WTC11 (cell line): ENCODE measurements at places on chromosomes 4 and X. TPM values are rescaled to one million over a fixed set of nuclear protein-coding genes. Genes with fewer than 3 reads are reported as not detected.

The FAM184B gene
- 0.11 to 0.23 TPM (median 0.17 TPM) in 3 replicates for total RNA-seq

The C4orf50 gene
- total RNA-seq: 0.17 to 0.32 TPM (median 0.30 TPM) in 3 replicates

The RNF128 gene
- 0.99 to 1.1 TPM (median 1.0 TPM) in 3 replicates for total RNA-seq

The LNX1 gene
- total RNA-seq: 4.3 to 5.9 TPM (median 4.5 TPM) in 3 replicates

The NUP62CL gene
- 3.3 to 6.2 TPM (median 5.5 TPM) in 3 replicates for total RNA-seq

The BRS3 gene
- total RNA-seq: not detected in 3 replicates

The FATE1 gene
- not detected in 3 replicates for total RNA-seq

The CT45A3 gene
- total RNA-seq: not detected in 3 replicates

The CENPVL2 gene
- 3.1 to 3.7 TPM (median 3.5 TPM) in 3 replicates for total RNA-seq

The RBM46 gene
- 3.3 to 4.6 TPM (median 4.2 TPM) in 3 replicates for total RNA-seq

The CABS1 gene
- total RNA-seq: not detected in 3 replicates
